ENCODE measurements at places on chromosomes 12 and 14.

GRCh38 chr12:67656251-67656650 is 7.7 kb downstream of the DYRK2 start:
- no peak for DNase-seq

- no peak for DNase-seq
These were observed 1206.0 kb upstream of the FLRT2 start for GRCh38 chr14:84323978-84324377.

DNA sequence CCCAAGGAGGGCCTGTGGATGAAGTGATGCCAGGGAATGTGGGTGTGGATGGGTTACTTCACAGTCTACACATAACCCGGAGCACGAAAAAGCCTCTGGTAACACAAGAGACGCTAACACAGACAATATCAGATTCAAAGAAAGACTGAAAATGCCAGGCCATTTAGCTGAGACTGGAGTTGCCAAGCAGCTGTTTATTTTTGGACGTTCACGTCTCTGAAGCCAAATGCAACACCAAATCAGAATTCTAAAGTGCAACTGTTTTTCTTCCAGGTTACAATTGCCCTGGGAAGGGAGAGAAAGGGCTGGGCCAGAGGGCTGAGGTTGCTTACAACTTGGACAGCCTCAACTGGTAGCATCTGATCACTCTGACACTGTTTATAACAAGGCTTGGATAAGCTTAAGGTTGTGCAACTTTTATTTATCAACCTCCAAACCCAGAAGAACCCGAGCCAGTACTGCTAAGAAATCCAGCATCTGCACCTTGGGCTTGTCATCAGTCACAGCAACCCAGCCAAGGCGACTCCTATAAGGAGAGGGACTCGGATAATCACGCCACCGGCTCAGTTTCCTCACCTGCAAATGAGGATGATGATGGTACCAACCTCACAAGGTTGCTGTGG is 24.8 kb downstream of the NUAK1 start:
- no peak for DNase-seq

DNA sequence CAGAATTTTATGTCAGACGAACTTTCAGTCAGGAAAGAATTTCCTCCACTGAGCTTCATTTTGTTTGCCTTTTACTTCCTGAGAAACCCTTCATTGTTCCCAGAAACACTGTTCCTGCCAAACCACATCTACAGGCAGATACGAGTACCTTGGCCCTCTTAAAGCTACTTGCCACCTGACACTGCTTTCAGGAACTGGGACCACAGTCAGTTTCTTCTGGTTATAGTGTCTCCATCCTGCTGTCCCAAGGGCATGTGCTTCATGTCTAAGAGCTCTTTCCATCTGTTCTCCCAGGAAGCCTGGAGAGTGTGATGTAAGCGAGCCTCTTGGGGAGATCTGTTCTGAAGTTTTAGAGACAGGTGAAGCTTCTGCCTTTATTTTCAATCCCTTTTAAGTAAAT is 161.7 kb upstream of the PLEKHA5 start:
- DNase-seq = no peak

DNA sequence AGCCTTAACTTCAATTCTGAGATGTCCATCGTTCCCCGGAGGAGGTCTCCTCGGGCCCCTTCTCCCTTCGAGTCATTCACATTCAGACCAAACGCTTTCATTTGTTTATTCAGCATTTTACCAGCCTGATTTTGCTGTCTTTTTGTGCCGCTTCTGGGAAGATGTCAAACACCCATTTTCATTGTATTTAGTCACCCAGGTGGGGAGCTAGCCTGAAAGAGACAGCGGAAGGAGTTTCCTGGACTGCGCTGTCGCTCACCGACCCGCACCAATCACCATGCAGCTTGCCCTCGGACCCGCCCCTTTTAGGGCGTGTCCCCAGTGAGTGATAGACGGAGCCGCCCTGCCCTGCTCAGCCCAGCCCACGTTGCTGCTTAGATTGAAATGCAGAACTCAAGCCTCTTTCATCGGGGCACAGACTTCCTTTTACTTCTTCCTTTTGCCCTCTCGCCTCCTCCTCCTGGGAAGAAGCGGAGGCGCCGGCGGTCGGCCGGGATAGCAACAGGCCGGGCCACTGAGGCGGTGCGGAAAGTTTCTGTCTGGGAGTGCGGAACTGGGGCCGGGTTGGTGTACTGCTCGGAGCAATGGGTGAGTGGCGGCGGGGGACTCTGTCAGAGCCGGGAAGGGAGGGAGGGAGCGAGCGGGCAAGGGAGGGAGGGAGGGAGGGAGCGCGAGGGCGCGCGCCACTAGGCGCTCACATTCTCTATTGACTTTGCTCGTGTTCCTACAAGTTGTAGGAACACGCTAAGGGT is at the start of gene PAX9:
PAX9 (plus strand) TSS at position 355 of the 752 bp plus-strand sequence; CDS start at position 585, 230 bp downstream.
- no peak for DNase-seq
